ENCODE measurements at places on chromosomes 16 and 17.
A peak's percentile ranks its signal among the peaks of the same experiment; 100 is the strongest.

- DNase-seq, result no peak
Observed at GRCh38 chr17:79221597-79221996, 147.0 kb downstream of the ENGASE start.

DNA sequence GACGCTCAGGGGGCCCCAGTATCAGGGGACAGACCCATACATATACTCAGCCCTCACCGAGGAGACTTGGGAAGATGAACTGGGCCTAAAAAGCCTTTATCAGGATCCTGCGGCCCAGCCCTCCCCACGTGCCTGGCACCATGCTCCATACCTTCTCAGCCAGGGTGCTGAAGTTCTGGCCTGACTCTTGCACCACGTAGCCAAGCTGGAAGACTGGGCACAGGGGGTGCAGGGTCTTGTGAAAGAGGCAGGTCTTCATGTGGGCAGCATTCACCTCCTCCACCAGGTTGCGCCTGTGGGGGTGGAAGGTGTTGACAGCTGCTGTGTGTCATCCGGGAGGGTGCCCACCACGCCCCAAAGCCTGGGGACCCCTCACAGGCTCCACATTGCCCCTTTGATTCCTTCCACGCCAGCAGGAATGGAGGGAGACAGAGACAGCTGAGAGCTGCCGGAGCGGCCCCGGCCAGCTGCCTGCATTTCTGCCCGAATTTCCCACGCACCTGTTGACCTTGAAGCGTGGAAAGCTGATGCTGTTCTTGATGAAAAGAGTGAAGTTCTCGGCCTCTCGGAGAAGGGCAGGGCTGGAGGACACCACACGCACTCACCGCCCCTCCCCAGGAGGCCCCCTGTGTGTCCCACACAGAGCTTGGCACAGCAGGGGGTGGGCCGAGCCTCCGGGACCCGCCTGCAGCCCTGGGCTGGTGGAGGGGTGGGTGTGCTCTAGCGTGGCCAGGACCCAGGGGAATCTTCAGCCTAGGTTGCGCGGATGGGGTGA is 10.4 kb upstream of the CAMKK1 start:
- DNase-seq, result no peak

DNA sequence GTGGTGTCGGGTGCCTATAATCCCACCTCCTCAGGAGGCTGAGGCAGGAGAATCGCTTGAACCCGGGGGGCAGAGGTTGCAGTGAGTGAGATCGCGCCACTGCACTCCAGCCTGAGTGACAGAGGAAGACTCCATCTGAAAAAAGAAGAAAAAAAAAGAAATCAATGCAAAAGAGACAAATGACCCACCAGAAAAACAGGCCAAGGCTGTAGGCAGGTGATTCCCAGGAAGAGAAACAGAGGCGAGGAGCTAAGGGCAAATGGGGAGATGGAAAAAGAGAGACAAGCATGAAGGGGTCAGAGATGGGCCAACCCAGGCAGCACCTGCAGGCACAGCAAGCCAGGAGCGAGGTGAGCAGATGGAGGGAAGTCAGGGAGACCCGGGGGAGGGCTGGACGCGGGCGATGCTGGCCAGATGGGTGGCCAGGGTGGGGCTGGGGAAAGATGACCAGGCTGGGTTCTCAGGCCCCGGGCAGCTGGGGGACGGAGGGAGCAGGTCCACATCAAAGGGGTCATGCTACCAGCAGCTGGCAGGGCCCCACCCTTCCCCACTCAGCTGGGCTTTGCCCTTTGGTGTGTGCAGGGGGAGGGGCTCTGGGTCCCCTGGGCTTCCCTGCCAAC is 25.5 kb downstream of the MYBBP1A start:
- DNase-seq, result no peak

- DNase-seq, result no peak
Observed at GRCh38 chr17:47701608-47702007, 7.6 kb downstream of the TBKBP1 start.

DNA sequence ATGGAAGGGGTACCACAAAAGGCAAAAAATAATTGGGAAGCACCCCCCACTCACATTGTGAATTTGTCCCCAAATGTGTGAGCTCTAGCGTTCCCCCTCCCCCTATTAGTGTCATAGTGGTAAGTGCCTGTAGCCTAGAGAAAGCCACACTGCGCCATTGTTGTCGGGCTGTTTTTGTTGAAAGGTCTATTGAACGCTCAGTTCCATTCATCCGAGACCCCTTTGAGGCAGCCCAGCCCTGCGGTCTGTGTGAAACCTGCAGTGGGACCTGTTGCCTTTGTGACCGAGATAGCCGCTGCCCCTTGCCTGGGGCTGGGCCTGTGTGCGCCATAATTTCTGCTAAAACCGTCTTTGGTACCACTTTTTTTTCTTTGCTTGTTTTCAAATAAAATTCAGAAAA is 3.0 kb downstream of the JPT2 start:
- DNase-seq, result no peak

- DNase-seq, result no peak
Observed at GRCh38 chr16:12339686-12340085, 363.2 kb downstream of the SNX29 start.

- no peak for DNase-seq
Observed at GRCh38 chr17:79072544-79072943, 2.1 kb upstream of the ENGASE start.

DNA sequence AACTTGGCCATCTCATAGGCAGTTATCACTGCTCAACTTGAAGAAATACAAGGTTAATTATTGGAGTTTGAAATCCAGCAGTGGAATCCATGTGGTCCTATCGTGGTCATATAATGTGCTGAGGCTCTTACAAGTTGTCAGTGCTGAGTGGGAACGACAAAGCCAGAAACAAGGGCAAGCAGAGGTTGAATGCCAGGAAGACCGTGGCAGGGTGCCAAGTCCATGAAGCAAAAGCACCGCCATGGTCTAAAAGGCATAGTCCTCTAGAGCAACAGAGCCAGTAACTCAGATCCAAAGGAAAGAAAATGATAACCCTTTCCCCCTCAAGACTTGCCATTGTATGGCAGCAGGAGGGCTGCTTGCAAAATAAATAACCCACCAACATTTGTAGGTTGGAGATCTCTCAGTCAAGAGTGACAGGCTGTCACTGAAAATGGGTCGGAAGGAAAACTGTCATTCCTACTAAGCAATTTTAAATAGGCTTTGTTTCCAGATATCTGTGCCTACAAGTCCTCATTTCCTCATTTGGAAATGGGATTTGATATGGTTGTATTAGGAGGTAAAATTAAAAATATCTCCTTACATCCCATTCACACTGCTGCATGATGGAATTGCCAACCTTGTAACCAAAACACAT is 36.4 kb upstream of the HSBP1 start:
- peak; percentile 38 for DNase-seq

GRCh38 chr17:41417576-41418015 is 6.8 kb downstream of the KRT37 start:
- DNase-seq, result no peak

DNA sequence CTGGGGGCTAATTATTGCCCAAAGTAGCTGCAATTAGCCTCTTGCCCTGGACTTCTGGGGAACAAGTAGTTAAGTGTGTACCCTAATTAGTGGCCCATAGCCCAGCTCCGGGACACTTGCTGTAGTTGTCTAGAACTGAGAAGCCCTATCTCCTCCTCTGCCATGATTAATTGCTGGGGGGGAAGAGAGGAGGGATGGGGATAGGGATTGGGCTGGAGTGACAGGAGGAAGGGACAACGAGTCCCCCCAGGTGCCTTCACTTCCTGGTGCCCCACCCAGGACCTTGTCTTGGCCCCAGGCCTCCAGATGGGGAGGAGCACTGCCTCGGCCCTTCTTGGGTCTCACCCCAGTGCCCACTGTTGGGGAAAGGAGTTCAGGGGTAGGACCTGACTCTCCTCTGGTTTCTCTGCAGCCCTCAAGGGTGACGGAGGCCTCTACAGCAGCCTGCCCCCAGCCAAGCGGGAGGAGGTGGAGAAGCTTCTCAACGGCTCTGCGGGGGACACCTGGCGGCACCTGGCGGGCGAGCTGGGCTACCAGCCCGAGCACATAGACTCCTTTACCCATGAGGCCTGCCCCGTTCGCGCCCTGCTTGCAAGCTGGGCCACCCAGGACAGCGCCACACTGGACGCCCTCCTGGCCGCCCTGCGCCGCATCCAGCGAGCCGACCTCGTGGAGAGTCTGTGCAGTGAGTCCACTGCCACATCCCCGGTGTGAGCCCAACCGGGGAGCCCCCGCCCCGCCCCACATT is 17.4 kb downstream of the NGFR start:
- no peak for DNase-seq

Data from NCI-H345 (cell line).